Cerebellar cortex (tissue), 1 donor: ENCODE measurements at places on chromosomes 6 and 20.

DNA sequence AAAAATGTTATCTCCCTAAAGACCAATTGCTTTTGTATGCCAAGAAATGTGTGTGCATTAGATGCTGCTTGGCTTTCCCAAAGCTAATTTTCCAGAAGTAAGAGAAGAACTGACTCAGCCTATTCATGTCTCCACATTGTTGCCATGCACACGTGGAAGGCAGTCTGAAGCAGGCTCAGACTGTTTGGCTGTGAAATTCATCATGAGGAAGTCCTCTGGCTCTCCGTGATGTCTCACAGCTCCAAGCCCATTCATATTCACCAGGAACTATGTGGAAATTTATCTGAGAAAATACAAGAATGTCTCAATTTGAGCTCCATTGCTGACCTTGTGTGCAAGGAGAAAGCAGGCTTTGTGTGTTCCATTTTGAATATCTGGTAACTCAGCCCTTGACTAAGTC lies 1022.2 kb upstream of the GJE1 start:
- DNase-seq: no peak

- DNase-seq: no peak
These were observed 10.0 kb downstream of the KIF16B start for GRCh38 chr20:16563066-16563806.

GRCh38 chr6:97198046-97198565 lies 84.9 kb downstream of the MMS22L start:
- no peak for DNase-seq

- no peak for DNase-seq
These were observed 31.0 kb upstream of the MRPS18A start for GRCh38 chr6:43718387-43719105.

DNA sequence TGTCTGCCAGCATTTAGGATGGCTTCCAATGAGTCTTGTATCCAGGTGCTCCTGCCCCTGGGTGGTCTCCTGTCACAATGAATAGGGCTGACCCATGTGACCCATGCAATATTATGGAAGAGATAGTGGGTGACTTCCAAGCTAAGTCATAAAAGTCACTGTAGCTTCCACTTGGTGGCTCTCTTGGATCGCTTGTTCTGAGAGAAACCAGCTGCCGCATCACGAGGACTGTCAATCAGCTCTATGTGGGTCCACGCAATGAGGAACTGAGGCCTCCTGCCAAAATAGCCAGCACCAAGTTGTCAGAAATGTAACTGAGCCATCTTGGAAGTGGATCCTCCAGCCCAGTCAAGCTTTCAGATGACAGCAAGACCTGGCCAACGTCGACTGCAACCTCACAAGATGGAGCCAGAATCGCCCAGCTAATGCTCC lies 14.9 kb upstream of the MATN4 start:
- DNase-seq: peak; percentile 81

- DNase-seq: no peak
These were observed 214.8 kb upstream of the CEP162 start for GRCh38 chr6:84442208-84442607.
